ENCODE measurements at places on chromosomes 3 and 15.

- peak overlapping the region; percentile 75 for H3K27ac ChIP-seq
- peaks cover 39% of the 10 kb centered on the region for H3K36me3 ChIP-seq
- no peak for DNase-seq
- H3K4me1 ChIP-seq: peaks cover 41% of the 10 kb centered on the region
Measured at GRCh38 chr3:11549580-11550140, 94.1 kb downstream of the VGLL4 start.

DNA sequence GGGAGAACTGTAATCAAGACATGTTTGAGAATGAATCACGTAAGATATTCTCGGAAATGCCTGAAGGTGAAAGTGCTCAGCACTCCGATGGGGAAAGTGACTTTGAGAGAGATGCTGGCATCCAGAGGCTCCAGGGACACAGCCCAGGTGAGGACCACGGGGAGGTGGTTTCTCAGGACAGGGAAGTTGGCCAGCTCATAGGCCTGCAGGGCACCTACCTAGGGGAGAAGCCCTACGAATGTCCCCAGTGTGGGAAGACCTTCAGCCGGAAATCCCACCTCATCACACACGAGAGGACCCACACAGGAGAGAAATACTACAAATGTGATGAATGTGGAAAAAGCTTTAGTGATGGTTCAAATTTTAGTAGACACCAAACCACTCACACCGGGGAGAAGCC lies 19.8 kb downstream of the ZSCAN2 start:
- DNase-seq: no peak
- no peak overlapping the region for H3K4me3 ChIP-seq
- H3K36me3 ChIP-seq: peaks cover 58% of the 10 kb centered on the region
- H3K4me1 ChIP-seq: no peaks in the 10 kb centered on the region

DNA sequence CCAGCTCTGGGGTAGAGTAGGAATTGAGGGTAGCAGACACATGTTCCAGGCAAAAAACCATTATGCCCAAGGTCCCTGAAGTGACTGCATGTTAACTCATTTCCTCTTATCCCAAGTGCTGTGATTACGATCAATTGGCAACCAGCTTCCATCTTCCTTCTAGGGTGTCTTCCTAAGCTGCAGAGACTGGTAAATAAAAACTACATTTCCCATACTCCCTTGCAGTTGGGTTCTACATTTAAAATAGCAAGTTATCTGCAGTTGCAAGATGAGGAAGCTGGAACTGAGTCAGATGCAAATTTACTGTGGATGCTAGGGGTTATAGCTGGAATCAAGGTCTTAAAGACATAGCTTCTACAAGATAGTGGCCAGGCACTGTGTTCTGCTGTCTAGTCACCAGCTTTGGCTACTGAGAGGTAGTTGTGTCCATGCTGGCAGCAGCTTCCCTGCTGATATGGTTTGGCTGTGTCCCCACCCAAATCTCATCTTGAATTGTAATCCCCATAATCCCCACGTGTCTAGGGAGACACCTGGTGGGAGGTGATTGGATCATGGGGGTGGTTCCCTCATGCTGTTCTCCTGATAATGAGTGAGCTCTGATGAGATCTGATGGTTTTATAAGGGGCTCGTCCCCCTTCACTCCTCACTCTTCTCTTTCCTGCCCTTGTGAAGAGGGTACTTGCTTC lies 51.3 kb upstream of the FBN1 start:
- H3K27ac ChIP-seq: no peak overlapping the region
- DNase-seq: no peak
- H3K4me3 ChIP-seq: no peak overlapping the region
- H3K4me1 ChIP-seq: no peaks in the 10 kb centered on the region
- no peaks in the 10 kb centered on the region for H3K36me3 ChIP-seq

DNA sequence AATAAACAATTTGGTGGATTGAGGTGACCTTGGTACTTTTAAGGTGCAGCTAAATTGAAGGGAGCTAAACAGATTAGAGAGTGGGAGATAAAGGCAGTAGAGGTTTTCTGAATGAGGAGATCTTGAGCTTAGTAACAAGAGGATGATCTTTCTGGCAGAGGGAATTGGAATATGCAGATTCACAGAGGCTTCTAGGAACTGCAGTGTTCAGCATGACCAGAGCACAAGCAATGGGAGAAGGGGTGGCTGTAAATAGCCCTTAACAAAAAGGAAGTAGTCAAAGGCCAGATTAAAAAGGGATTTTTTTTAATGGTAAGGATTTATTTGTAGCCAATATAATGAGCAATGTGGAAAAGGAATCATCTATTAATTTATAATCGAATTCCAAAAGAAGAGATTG lies 5.7 kb upstream of the BNIP2 start:
- no peak overlapping the region for H3K4me3 ChIP-seq
- no peak for DNase-seq
- H3K36me3 ChIP-seq: no peaks in the 10 kb centered on the region
- H3K27me3 ChIP-seq: no peaks in the 10 kb centered on the region
- peaks cover 8% of the 10 kb centered on the region for H3K4me1 ChIP-seq

- H3K36me3 ChIP-seq: no peaks in the 10 kb centered on the region
- peaks cover 38% of the 10 kb centered on the region for H3K27me3 ChIP-seq
- no peak overlapping the region for H3K27ac ChIP-seq
- peaks cover 4% of the 10 kb centered on the region for H3K4me1 ChIP-seq
- no peak for DNase-seq
- no peak overlapping the region for H3K4me3 ChIP-seq
Measured at GRCh38 chr15:89820666-89821611, 6.3 kb upstream of the ANPEP start.

DNA sequence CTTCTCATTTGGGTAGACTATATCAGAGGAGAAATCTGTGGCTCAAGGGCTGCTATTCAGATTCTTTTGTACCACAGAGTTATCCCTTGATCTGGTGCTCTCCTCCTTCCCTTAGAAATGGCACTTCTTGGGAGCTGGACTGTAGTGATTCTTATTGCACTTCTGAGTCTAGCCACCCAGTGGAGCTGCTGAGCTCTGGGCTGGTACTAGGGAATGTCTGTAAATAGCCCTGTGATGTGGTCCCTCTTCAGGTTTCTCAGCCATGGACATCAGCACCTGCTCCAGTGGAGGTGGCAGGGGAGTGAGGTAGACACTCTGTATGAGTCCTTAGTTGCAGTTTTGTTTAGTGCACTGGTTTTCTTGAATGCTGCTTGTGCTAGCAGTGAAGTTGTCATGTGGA lies 1292.6 kb downstream of the SI start:
- peak; percentile 8 for DNase-seq
- no peak overlapping the region for H3K4me3 ChIP-seq
- no peaks in the 10 kb centered on the region for H3K36me3 ChIP-seq

- no peak overlapping the region for H3K27ac ChIP-seq
- no peaks in the 10 kb centered on the region for H3K27me3 ChIP-seq
- H3K4me1 ChIP-seq: peaks cover 4% of the 10 kb centered on the region
- no peak overlapping the region for H3K4me3 ChIP-seq
- no peak for DNase-seq
Measured at GRCh38 chr3:30847592-30847991, 46.9 kb downstream of the GADL1 start.

GRCh38 chr3:105033081-105033480 lies 333.6 kb upstream of the ALCAM start:
- no peaks in the 10 kb centered on the region for H3K36me3 ChIP-seq
- H3K4me1 ChIP-seq: no peaks in the 10 kb centered on the region
- no peaks in the 10 kb centered on the region for H3K27me3 ChIP-seq
- no peak overlapping the region for H3K4me3 ChIP-seq
- no peak overlapping the region for H3K27ac ChIP-seq
- no peak for DNase-seq

- no peaks in the 10 kb centered on the region for H3K27me3 ChIP-seq
- DNase-seq: no peak
- peaks cover 25% of the 10 kb centered on the region for H3K36me3 ChIP-seq
- H3K4me1 ChIP-seq: peaks cover 37% of the 10 kb centered on the region
Measured at GRCh38 chr15:43799945-43800285, at the start of gene SERINC4. TSS of gene SERINC4 (minus strand) at chr15:43800220. CDS start at chr15:43799986, 234 bp downstream.

GRCh38 chr15:63434576-63435186 lies 53.0 kb upstream of the CA12 start:
- DNase-seq: no peak
- no peak overlapping the region for H3K4me3 ChIP-seq
- no peaks in the 10 kb centered on the region for H3K36me3 ChIP-seq
- peak overlapping the region; percentile 5 for H3K27ac ChIP-seq

- peak overlapping the region; percentile 83 for H3K4me3 ChIP-seq
- H3K4me1 ChIP-seq: peaks cover 40% of the 10 kb centered on the region
- no peak overlapping the region for H3K27ac ChIP-seq
- peaks cover 60% of the 10 kb centered on the region for H3K27me3 ChIP-seq
- DNase-seq: no peak
Measured at GRCh38 chr3:53495520-53496391, 1.3 kb downstream of the CACNA1D start.

- peaks cover 11% of the 10 kb centered on the region for H3K27me3 ChIP-seq
- H3K27ac ChIP-seq: no peak overlapping the region
- no peak overlapping the region for H3K4me3 ChIP-seq
- H3K4me1 ChIP-seq: peaks cover 3% of the 10 kb centered on the region
Measured at GRCh38 chr15:69718916-69719315, 266.3 kb downstream of the RPLP1 start.

- H3K4me3 ChIP-seq: no peak overlapping the region
- no peaks in the 10 kb centered on the region for H3K36me3 ChIP-seq
- H3K4me1 ChIP-seq: peaks cover 12% of the 10 kb centered on the region
- no peak overlapping the region for H3K27ac ChIP-seq
Measured at GRCh38 chr3:58564456-58565160, 12.6 kb downstream of the FAM107A start.

- peak overlapping the region; percentile 50 for H3K4me3 ChIP-seq
- H3K27ac ChIP-seq: peak overlapping the region; percentile 46
- H3K4me1 ChIP-seq: peaks cover 25% of the 10 kb centered on the region
- H3K36me3 ChIP-seq: peaks cover 41% of the 10 kb centered on the region
Measured at GRCh38 chr15:93026380-93026817, 62.6 kb downstream of the RGMA start.

DNA sequence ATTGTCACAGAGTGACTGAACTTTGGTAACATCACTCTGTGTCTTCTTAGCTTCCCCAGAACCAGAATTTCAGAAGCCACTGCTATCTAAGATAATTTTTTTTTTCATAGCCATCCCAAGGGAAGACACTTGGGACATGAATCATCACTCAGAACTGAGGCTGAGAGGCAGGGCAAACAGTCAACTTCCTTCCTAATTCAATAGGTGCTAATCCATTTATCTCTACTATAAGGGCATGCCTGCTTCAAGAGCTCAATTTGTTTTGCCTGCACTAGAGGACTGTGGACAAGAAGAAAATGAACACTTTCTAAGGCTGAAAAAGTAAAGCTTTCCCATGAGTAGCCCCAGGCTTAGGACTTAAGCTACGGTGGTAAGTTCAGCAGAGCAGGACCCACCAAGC lies 56.7 kb upstream of the MYRIP start:
- H3K27ac ChIP-seq: no peak overlapping the region
- H3K4me3 ChIP-seq: no peak overlapping the region
- no peak for DNase-seq
- H3K36me3 ChIP-seq: no peaks in the 10 kb centered on the region
- H3K27me3 ChIP-seq: no peaks in the 10 kb centered on the region

DNA sequence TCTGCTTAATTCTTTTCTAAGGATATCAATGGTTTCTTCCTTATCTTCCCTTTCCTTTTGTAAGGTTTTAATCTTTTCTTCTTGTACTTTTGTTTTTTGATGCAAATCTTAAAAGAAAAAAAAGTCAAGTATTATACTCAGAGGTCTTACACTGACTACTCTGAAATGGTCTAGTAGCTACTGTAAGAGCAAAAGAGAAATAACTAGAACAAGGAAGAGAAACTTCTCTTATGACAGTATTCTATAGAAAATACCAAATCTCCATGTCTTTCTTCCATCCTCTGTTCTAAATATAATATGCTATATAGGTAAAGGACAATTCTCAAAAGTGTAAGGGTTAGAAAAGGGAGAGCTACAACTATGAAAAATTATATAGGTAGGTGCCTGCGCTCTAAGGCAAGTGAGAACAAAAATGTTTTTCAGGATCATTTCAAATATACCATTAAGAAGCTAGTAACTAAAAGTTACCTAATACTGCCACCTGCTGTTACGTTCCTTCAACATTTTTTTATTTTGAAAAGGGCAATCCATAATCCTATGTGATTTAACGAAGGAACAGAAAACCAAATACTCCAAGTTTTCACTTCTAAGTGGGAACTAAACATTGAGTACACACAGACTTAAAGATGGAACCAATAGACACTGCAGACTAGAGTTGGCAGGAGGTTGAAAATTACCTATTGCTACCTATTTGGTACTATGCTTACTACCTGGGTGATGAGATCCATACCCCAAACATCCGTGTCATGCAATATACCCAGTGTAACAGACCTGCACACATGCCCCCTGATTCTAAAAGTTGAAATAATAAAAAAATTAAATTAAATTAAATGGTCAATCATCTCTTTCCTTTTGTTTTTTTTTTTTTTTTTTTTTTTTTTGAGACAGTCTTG lies 36.7 kb downstream of the CIP2A start:
- peaks cover 4% of the 10 kb centered on the region for H3K36me3 ChIP-seq
- H3K4me1 ChIP-seq: no peaks in the 10 kb centered on the region
- no peak for DNase-seq

DNA sequence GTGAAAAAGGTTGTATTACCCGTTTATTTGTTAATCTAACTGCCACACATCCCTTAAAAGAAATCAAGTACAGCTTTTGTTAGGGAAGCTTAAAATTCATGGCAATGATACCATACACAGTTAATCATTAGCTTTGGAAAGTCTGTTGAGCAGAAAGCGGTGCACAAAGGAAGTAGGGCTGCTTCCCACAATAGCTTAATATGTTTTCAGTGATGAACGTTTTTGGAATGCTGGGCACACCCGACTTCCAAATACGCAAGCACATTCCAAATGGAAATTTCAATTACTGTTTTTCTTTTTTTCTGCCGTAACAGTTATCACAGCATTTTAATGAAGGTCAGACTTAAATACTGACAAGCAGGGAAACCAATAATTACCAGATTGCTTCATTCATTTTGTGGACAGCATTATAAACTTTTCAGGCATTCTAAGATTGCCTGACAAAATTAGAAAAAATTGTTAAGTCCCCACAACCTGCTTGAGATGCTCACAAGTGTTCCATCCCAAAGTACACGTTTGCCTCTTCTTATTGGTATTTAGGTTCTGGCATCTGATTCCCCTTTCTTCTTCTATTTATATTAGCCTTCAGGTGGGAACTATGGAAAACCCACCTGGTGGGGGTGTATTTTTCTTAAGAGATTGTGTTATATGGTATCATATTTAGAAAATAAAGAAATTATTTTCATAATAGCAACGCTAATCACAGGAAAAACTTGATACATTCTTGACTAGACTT lies 1.1 kb upstream of the ECT2 start:
- peaks cover 9% of the 10 kb centered on the region for H3K27me3 ChIP-seq
- DNase-seq: no peak
- no peak overlapping the region for H3K27ac ChIP-seq
- H3K36me3 ChIP-seq: peaks cover 9% of the 10 kb centered on the region
- H3K4me3 ChIP-seq: peak overlapping the region; percentile 96
- H3K4me1 ChIP-seq: peaks cover 30% of the 10 kb centered on the region

DNA sequence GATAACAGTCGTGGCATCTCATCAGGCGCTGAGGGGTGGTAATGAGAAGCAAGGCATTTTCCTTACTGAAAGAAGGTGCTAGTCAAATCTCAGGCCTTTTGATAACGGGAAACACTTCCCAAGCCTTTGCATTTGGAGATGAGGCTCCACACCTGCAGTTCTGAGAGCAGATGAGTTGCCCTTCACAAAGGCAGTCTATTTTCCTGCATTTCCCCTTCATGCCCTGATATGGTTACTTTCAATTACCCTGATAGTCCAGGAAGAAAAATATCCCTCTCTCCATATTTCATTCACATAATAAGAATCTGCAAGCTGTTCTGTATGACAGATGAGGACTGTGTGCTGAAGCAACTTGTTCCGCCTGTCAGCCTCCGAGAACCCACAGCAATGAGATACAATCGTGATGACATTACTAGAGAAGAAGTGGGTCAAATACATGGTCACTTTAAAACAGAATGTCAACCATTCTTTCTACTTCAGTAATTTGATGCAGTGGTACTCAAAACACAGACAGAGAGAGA lies 25.0 kb downstream of the FHIT start:
- H3K36me3 ChIP-seq: no peaks in the 10 kb centered on the region
- no peak overlapping the region for H3K27ac ChIP-seq
- no peaks in the 10 kb centered on the region for H3K27me3 ChIP-seq
